EL (cell line): ENCODE measurements at places on chromosomes 7 and 10.

DNA sequence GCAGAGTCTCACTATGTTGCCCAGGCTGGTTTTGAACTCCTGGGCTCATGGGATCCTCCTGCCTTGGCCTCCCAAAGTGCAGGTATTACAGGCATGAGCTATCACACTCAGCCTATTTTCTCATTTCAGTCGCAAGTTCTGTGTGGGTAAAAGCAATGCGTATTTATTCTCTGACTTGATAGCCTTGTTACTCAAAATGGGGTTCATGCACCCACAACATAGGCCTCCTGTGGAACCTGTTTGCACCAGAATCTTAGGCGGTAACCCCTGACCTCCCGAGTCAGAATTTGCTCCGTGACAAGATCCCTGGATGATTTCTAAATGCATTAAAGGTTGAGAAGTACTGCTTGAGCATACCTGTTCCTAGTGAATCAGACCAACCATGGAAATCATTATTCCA lies 7.3 kb downstream of the IL2RA start:
- no peak for DNase-seq

DNA sequence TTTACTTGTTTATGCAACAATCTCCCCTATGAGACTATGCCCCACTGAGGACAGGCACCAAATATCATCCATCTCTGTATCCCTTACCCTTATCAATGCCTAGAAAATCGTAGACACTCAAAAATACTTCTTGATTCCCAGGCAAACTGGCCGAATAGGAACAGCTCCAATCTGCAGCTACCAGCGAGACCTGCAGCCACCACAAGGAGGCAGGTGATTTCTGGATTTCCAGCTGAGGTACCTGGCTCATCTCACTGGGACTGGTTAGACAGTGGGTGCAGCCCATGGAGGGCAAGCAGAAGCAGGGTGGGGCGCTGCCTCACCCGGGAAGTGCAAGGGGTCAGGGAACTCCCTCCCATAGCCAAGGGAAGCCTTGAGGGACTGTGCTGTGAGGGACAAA lies 10.8 kb upstream of the PPP1R3C start:
- DNase-seq, result no peak

- peak; percentile 65 for DNase-seq
Observed at GRCh38 chr10:111209692-111210091, 132.9 kb downstream of the ADRA2A start.

GRCh38 chr10:126777714-126778113 lies 107.2 kb upstream of the C10orf90 start:
- no peak for DNase-seq

GRCh38 chr10:17655009-17655408 lies 11.1 kb downstream of the STAM start:
- DNase-seq, result no peak

GRCh38 chr10:106789623-106790022 lies 374.9 kb downstream of the SORCS1 start:
- no peak for DNase-seq
